ENCODE measurements at places on chromosomes 11 and 22. TPM values are rescaled to one million over a fixed set of nuclear protein-coding genes. Genes with fewer than 3 reads are reported as not detected.

Gene PAMR1
- total RNA-seq: 0.17 TPM

Gene SCN4B
- total RNA-seq: 1.2 TPM

Gene OR56B1
- not detected for total RNA-seq

Gene USP2
- 0.51 TPM for total RNA-seq

Gene DAGLA
- total RNA-seq: 0.91 TPM
